Activated T-helper 1 cell treated with anti-CD3 and anti-CD28 coated beads, Interleukin-2, amount 50 U/mL, for 16 hours (primary cell): ENCODE measurements at places on chromosomes 5 and 9.

DNA sequence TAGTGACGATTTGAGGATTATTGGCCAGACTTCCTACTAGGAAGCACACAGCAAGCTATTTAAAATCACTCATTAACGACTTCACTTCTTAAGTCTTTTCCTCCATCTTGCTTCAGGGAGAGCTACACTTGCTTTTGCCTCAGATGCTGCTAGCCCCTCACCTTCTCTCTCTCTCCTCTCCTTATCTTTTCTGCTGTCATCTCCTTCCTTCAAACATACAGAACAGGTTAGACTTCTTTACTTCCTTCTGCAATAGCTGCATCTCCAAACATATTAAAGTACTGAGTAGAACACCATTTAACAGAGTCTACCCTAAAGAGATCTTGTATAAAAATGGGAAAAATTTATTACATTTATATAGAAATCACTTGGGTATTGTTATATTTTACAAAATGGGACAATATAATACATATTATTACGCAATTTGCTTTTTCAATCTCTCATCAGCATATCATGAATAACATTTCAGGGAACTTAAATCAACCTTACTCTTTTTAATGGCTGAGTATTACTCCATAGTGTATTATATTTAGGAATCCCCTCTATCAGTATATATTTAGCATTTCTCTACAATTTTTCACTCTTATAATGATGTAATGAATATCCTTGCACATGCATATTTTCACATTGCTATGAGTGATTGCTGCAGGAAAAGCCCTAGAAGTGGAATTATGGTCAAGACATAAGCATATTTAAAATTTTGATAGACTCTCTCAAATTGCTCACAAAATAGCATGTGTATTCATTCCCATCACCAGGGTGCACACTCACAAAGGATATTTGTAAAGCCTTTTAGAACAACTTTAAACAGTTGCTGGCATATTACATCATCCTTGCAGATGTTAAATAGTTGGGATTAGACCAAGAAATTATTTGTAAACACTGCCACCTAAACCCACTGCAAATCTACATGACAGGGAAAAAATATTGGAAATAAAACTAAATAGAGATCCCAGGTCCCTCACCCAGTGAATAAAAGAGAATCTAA, 164.5 kb upstream of the NFIB start:
- DNase-seq, result no peak

DNA sequence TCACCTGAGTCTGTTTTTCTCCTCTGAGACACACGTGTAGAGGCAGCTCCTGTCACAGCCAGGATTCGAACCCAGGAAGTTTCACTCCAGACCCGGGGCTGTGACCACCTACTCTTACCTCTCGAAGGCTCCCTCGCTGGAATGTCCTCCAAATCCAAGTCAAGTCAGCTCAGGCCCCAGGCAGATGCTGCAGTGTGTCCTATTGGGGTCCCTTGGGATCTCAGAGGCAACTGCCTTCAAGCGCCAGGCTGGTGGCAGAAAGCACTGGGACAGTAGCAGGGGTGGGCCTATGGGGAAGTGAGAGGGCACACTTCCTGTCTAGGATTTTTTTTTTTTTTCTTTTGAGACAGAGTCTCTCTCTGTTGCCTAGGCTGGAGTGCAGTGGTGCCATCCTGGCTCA, 762 bp upstream of the ST6GALNAC4 start:
- no peak for DNase-seq

GRCh38 chr9:89466451-89467277, 31.2 kb downstream of the SEMA4D start:
- peak; percentile 42 for DNase-seq

DNA sequence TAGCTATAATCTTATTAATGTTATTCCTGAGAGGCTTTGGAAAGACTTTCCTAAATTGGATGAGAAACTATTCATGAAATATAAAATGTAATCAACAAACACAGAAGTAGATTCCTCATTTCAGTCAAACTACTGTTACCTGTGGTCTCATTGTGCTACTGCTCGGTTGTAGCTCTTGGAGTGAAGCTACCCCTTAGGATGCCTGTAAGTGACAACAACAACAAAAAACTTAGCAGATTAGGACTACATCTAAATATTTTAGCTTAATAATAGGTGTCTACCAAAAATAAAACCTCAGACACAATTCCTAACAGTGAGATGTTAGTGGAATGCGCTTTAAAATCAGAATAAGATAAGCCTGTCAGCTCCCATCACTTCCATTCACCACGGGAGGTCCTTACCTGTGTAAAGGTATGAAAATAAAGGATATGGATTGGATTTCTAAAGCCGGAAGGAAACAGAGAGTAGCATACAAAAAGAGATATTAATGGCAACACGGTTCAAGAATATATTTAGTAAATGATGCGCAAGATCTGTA, 369.2 kb downstream of the OSTF1 start:
- no peak for DNase-seq

GRCh38 chr9:134730761-134731496, 89.3 kb downstream of the COL5A1 start:
- no peak for DNase-seq

GRCh38 chr5:67921004-67921601, 294.5 kb upstream of the PIK3R1 start:
- DNase-seq, result no peak

- DNase-seq, result no peak
Measured at GRCh38 chr9:35856206-35856605, 14.0 kb downstream of the OR13J1 start.
